ENCODE measurements at places on chromosomes 12 and 14. TPM values are rescaled to one million over a fixed set of nuclear protein-coding genes. Genes with fewer than 3 reads are reported as not detected.

DNA sequence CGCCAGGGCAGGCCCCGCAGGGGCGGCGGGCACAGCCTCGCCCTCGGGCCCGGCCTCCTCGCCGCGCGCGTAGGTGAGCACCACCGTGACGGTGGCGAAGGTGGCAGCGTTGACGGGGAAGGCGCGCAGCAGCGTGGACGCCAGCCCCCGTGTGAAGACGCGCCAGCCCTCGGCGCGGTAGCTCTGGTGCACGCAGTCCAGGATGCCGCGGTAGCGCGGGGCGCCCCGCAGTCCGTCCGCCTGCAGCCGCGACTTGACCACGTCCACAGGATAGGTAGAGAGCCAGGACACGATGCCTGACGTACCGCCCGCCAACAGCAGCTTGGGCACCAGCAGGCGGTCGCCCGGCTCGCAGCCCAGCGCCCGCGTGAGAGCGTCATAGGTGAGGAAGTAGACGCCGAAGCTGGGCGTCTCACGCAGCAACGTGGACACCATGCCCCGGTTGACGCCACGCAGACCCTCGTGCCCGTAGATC lies 13.9 kb downstream of the SLC25A29 start:
- DNase-seq: no peak
- H3K27me3 ChIP-seq: no peaks in the 10 kb centered on the region
- peaks cover 7% of the 10 kb centered on the region for H3K4me1 ChIP-seq
- no peaks in the 10 kb centered on the region for H3K36me3 ChIP-seq

DNA sequence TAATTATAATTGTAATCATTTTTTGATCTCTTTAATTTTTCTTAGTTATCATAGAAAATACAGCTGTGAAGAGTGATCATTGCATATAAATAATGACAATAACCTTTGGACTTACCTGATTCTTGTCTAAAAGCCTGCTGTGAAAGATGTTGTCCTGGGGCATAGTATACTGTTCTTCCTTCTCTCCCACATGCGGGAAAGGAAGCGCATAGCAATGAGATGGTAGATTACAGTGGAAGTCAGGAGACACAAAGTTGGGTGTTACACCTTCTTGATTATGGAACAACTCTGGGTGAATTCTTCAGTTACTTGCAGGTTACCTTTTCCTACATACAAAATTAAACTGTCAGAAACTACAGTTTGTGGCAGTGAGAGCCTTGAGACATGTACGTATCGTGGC lies 140.8 kb downstream of the KTN1 start:
- H3K4me3 ChIP-seq: no peak overlapping the region
- DNase-seq: no peak
- H3K4me1 ChIP-seq: no peaks in the 10 kb centered on the region
- no peaks in the 10 kb centered on the region for H3K27me3 ChIP-seq
- no peaks in the 10 kb centered on the region for H3K36me3 ChIP-seq

- DNase-seq: no peak
- H3K27ac ChIP-seq: peak overlapping the region; percentile 94
- no peaks in the 10 kb centered on the region for H3K27me3 ChIP-seq
- H3K4me3 ChIP-seq: peak overlapping the region; percentile 83
Observed at GRCh38 chr12:49366096-49366651, 1.1 kb upstream of the SPATS2 start.

- no peaks in the 10 kb centered on the region for H3K36me3 ChIP-seq
- DNase-seq: no peak
- no peak overlapping the region for H3K4me3 ChIP-seq
- H3K27me3 ChIP-seq: no peaks in the 10 kb centered on the region
- H3K4me1 ChIP-seq: peaks cover 35% of the 10 kb centered on the region
- no peak overlapping the region for H3K27ac ChIP-seq
Observed at GRCh38 chr12:55633151-55633550, 3.5 kb upstream of the OR10P1 start.

- no peaks in the 10 kb centered on the region for H3K36me3 ChIP-seq
- no peaks in the 10 kb centered on the region for H3K27me3 ChIP-seq
- no peak overlapping the region for H3K4me3 ChIP-seq
- H3K4me1 ChIP-seq: no peaks in the 10 kb centered on the region
Observed at GRCh38 chr12:23482571-23482970, 466.9 kb downstream of the SOX5 start.

GRCh38 chr12:32702473-32702872 lies 23.4 kb downstream of the DNM1L start:
- no peak for DNase-seq
- no peaks in the 10 kb centered on the region for H3K36me3 ChIP-seq
- H3K4me1 ChIP-seq: no peaks in the 10 kb centered on the region
- H3K27ac ChIP-seq: no peak overlapping the region
- H3K27me3 ChIP-seq: no peaks in the 10 kb centered on the region

DNA sequence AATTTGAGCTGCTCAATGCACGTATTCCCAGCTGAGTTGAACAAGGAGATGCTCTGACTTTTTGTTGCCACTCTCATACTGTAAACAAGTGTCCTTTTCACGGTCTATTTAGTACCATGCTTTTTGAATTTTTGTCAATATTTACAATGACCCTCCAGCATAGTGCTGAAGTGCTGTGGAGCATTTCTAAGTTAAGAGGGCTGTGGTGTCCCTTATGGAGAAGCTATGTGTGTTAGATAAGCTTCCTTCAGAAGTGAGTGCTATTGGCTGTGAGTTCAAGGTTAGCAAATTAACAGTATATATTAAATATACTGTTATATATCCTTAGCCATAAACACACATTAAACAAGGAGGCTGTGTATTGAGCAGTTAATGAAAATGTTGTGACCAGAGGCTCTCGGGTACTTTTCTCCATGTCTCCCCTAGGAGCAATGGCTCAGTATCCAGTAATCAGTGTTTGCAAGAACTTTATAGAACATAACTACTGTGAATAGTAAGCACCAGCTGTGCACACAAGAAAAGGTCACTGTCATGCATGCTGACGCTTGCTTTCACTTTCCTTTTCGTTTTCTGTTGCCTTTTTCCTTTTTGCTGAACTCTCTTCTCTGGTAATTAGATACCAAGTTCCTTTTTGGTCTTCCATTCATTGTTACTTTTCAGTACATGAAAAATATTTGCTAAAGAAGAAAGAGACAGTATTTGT lies 187.2 kb upstream of the NEDD1 start:
- peak; percentile 63 for DNase-seq
- H3K4me1 ChIP-seq: no peaks in the 10 kb centered on the region
- peak overlapping the region; percentile 53 for H3K27ac ChIP-seq
- H3K36me3 ChIP-seq: no peaks in the 10 kb centered on the region

- DNase-seq: no peak
- H3K4me3 ChIP-seq: no peak within 1 kb of the TSS
- H3K27me3 ChIP-seq: no peaks in the 10 kb centered on the region
- H3K27ac ChIP-seq: no peak within 1 kb of the TSS
- H3K4me1 ChIP-seq: no peaks in the 10 kb centered on the region
Observed at GRCh38 chr14:95713596-95714371, at the start of gene TCL1A. Gene TCL1A, minus strand, starts transcription at chr14:95714125. Its CDS starts 59 bp downstream, at chr14:95714066.

DNA sequence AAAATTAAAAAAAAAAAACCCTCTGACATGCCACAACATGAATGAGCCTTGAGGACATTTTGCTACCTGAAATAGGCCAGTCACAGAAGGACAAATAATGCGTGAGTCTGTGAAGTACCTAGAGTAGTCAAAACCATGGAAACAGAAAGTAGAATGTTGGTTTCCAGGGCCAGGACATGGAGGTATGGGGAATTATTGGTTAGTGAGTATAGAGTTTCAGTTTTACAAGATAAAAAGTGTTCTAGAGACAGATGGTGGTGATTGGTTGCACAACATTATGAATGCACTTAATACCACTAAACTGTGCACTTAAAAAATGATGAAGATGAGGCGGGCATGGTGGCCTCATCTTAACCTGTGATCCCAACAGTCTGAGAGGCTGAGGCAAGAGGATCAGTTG lies 47.6 kb upstream of the ZFP36L1 start:
- H3K4me3 ChIP-seq: no peak overlapping the region
- H3K4me1 ChIP-seq: peaks cover 10% of the 10 kb centered on the region
- no peaks in the 10 kb centered on the region for H3K27me3 ChIP-seq
- H3K27ac ChIP-seq: no peak overlapping the region

- H3K27ac ChIP-seq: no peak overlapping the region
- no peaks in the 10 kb centered on the region for H3K4me1 ChIP-seq
- H3K27me3 ChIP-seq: no peaks in the 10 kb centered on the region
- no peak for DNase-seq
- no peaks in the 10 kb centered on the region for H3K36me3 ChIP-seq
- no peak overlapping the region for H3K4me3 ChIP-seq
Observed at GRCh38 chr14:89276424-89276975, 140.5 kb downstream of the FOXN3 start.

DNA sequence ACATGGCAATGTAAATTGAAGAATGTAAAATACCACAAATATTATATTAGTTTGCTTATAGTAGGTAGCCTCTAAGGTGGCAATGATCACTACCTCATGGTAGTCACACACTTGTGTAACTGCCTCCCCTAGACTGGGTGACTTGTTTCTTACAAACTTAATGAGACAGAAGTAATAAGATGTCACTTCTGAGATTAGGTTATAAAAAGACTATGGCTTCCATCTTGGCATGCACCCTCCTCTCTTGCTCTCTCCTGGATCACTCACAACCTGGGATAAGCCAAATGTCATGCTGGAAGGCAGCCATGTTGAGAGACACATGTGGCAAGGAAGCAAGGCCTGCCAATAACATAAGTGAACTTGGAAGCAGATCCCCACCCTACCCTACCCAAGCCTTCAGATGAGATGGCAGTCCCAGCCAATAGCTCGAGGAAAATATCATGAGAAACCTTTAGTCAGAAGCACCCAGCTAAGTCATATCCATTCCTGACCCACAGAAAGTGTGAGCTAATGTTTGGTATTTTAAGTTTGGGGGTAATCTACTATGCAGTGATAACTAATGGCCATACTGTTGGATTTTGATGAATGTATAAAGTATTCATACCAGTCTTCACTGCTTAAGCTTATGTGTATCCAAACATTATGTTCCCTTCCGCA lies 43.3 kb downstream of the PPP1R12A start:
- H3K36me3 ChIP-seq: no peaks in the 10 kb centered on the region
- DNase-seq: no peak
- no peak overlapping the region for H3K4me3 ChIP-seq
- H3K27ac ChIP-seq: no peak overlapping the region
- peaks cover 58% of the 10 kb centered on the region for H3K4me1 ChIP-seq
- H3K27me3 ChIP-seq: no peaks in the 10 kb centered on the region

DNA sequence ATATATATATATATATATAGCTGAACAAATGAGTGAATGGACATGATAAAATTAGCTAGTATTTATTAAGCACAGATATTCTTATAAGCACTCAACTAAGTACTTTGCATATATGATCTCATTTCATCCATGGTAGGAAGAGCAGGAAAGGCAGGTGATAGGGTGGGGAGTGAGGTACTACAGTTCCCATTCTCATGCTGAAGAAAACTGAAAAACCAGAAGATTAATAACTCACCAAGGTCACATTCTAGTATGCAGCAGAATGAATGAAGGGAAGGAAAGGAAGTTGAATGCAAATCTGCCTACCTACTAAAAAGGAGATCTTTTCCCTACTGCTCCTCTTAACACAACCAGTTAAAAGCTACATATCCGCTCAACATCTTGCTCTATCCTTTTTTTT lies 298.1 kb upstream of the TMPO start:
- H3K36me3 ChIP-seq: no peaks in the 10 kb centered on the region
- no peak for DNase-seq
- H3K27ac ChIP-seq: no peak overlapping the region
- H3K4me3 ChIP-seq: no peak overlapping the region
- H3K4me1 ChIP-seq: no peaks in the 10 kb centered on the region

DNA sequence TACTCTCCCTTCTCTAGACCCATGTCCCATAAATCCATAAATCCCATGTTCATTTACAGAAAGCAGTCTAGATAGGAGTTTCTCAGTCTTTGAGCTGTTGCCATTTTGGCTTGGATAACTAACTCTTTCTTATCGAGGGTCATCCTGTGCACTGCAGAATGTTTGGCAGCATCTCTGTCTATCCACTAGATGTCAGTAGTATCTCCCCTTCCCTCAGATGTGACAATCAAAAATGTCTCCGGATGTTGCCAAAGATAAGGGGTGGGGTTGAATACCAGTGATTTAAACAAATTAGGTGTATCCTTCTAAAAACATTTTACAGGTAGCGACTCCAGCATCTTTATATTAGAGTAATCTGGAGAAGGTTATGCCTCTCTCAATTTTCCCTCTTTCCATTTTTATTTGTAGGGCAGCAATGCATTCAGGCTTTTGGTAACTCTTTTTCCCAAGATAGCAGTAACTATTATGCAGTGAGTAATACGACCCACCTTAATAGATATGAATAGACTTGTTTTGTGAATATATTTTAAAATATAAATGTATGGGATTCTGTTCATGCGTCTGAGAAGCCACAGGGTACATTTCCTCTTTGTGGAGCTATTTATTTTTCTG lies 100.7 kb downstream of the LRRK2 start:
- H3K4me1 ChIP-seq: no peaks in the 10 kb centered on the region
- no peak overlapping the region for H3K27ac ChIP-seq
- peaks cover 81% of the 10 kb centered on the region for H3K36me3 ChIP-seq
- DNase-seq: peak; percentile 13
- H3K4me3 ChIP-seq: no peak overlapping the region

- H3K27me3 ChIP-seq: no peaks in the 10 kb centered on the region
- no peak for DNase-seq
- no peaks in the 10 kb centered on the region for H3K4me1 ChIP-seq
Observed at GRCh38 chr12:27946421-27946820, 26.1 kb downstream of the PTHLH start.

DNA sequence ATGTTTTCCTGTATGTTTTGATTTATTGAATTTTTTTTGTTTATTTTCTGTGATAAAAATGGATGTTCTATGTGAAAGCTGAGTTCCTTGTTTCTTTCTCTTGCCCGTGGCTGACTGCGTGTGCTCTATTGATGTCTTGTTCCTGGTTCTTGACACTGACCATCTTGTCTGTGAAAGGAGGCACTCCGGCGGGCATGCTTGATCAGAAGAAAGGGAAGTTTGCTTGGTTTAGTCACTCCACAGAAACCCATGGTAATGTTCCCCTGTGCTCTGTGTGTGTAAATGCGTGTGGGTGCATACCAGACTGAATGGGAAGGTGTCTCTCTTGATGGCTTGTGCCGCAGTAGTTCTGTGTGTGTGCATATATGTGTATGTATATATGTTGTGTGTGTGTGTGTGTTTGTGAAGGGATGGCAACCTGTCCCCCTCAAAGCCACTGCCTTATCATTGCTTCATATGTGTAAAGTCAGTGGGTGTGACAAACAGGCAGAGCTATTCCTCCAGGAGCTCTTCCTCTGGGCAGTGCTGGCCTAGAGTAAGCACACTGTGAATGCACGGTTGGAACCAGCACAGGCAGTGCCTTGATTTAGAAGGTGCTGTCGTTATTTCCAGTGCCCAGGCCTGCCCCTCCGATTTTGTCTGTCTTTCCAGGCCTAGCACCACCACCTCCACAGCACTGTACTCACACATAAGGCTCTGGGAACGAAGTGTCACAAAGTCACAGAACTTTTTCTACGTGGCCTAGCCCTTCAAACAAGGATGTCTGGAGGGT lies 247.3 kb upstream of the FKBP4 start:
- no peak overlapping the region for H3K27ac ChIP-seq
- H3K4me1 ChIP-seq: no peaks in the 10 kb centered on the region
- no peak for DNase-seq

Gene KCNK10
- total RNA-seq: not detected

Gene INHBE
- total RNA-seq: not detected

Gene SELPLG
- total RNA-seq: 61.0 TPM

Gene TMPRSS12
- total RNA-seq: not detected

Gene HSP90AA1
- total RNA-seq: 515 TPM

Data from left lung (tissue), 14 donors.